ENCODE measurements at places on chromosomes 6 and 20. TPM values are rescaled to one million over a fixed set of nuclear protein-coding genes. Genes with fewer than 3 reads are reported as not detected.

DNA sequence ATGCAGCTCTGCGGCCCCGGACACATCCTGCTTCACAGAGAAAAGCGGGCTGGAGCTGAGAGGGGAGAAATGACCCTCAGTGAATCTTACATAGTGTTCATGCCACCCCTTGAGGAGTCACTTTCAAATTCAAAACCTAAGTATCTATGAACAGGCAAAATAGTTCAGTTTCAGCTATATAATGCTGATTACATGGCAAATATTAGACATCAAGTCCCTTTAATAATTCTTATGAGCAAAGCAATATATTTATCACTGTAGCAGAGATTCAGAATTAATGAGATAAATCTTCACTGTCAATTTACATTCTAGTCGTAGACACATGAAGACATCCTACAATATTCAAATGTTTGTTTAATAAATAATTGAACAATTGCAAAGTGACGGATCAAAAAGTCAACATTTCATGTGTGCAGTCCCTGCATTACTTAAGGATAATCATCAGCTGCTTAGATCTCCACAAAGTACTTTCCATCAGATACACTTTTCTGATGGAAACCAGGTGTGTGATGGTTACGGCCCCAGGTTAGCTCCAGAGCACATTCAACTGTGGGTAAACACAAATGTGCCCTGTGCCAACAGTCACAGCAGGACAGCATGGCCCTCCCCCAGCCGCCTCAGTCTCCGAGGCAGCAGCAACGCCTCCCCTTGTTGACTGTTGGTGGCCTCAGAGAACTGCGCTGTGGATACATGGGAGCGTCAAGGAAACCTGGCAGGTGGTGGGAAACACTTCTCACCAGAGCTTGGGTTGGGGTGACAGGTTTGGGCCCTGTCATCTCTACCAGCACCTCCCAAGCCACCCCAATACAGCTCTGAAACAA, 787 bp upstream of the PRR18 start:
- peak overlapping the region; percentile 49 for H3K4me3 ChIP-seq
- no peak for DNase-seq
- H3K4me1 ChIP-seq, result peaks cover 5% of the 10 kb centered on the region
- peaks cover 40% of the 10 kb centered on the region for H3K27me3 ChIP-seq
- no peaks in the 10 kb centered on the region for H3K36me3 ChIP-seq

The KCNB1 gene
- not detected for total RNA-seq

The MOXD1 gene
- not detected for total RNA-seq

GRCh38 chr6:36722879-36723278, 25.3 kb downstream of the RAB44 start:
- H3K36me3 ChIP-seq, result no peaks in the 10 kb centered on the region
- peaks cover 27% of the 10 kb centered on the region for H3K4me1 ChIP-seq
- H3K27me3 ChIP-seq, result no peaks in the 10 kb centered on the region
- DNase-seq, result no peak
- H3K4me3 ChIP-seq, result no peak overlapping the region
- H3K27ac ChIP-seq, result no peak overlapping the region

- no peak overlapping the region for H3K4me3 ChIP-seq
- peaks cover 30% of the 10 kb centered on the region for H3K27me3 ChIP-seq
- peaks cover 29% of the 10 kb centered on the region for H3K4me1 ChIP-seq
These were observed 2.0 kb downstream of the MUC21 start for GRCh38 chr6:30985490-30985889.

DNA sequence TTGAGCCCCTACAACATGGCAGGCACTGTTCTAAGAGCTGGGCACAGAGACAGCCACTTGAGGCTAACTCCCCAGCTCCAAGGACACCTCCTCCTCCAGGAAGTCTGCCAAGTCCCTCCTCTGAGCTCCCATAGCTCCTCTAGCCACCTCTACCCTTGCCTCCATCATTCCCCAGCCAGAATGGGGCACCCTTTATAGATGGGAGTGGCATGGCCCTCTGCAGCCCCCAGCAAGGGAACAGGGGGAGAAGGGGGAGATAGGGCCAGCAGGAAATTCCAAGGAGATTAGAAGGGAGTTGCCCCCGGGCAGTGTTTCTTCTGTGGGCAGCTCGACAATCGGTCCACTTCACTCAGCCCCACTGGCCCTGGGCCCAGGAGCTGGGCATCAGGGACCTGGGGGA, 19.7 kb upstream of the TLDC2 start:
- no peaks in the 10 kb centered on the region for H3K27me3 ChIP-seq
- no peak overlapping the region for H3K4me3 ChIP-seq
- no peak for DNase-seq
- no peaks in the 10 kb centered on the region for H3K36me3 ChIP-seq
- no peak overlapping the region for H3K27ac ChIP-seq

DNA sequence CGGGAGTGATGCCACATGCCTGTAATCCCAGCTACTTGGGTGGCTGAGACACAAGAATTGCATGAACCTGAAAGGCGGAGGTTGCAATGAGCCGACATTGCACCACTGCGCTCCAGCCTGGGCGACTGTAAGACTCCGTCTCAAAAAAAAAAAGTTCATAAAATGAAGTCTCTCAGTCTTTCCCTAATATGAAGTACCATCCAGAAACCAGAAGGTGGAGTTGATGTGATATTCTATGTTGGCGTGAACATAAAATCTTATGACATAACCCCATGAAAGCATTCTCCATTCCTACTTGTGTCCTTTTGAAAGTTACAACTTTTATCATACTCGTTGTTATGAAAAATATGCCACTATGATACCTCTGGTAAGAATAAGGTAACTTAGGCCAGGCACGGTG, 5.7 kb downstream of the SOD2 start:
- no peaks in the 10 kb centered on the region for H3K27me3 ChIP-seq
- H3K4me1 ChIP-seq, result peaks cover 57% of the 10 kb centered on the region
- H3K27ac ChIP-seq, result no peak overlapping the region
- no peak overlapping the region for H3K4me3 ChIP-seq

DNA sequence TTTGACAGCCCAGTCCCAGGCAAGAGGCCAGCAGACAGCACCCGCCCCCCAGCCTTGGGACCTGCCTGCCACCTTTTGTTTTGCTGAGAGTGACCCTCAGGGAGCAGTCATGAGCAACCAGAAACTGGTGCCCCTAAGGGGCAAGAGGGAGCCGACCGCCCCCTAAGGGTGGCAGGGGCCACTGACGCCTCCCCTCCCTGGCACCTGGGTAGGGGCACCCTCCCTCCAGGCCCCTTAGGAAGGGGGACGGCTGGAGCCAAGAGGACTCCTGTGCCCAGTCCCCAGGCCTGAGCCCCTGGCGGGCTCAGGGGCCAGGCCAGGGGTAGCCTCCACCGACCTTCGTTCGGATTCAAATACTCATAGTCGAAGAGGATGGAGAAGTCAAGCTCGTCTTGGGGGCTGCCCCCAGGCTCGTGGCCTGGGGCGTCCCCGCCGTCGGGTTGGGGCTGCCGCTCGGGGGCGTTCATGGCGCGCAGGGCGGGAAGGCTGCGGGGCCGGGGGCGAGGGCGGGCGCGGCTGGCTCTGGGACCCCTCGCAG, 417 bp downstream of the NFATC2 start:
- peak; percentile 78 for DNase-seq
- peaks cover 9% of the 10 kb centered on the region for H3K36me3 ChIP-seq
- H3K27me3 ChIP-seq, result peaks cover 22% of the 10 kb centered on the region
- H3K4me3 ChIP-seq, result peak overlapping the region; percentile 98

DNA sequence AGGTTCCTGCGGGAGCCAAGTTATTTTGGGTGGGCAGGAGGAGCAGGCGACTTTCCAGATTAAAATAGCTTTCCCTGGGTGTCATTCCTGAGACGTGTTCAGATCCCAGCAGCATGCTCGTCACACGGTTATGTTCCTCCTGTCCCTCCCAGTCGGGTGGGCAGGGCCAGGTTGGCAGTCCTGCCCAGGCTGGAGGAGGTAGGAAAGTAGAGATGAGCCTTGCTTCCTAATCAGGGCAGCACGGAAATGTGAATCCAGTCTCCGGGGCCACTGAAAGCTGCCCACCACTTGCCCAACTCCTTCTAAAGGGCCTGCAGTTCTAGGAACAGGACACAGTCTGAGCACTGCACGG, 137.0 kb downstream of the MRPL14 start:
- no peaks in the 10 kb centered on the region for H3K4me1 ChIP-seq
- H3K27ac ChIP-seq, result no peak overlapping the region
- H3K27me3 ChIP-seq, result no peaks in the 10 kb centered on the region
- no peaks in the 10 kb centered on the region for H3K36me3 ChIP-seq

The BEND3 gene
- total RNA-seq, result 2.4 TPM

The GPX5 gene
- not detected for total RNA-seq

The LPA gene
- total RNA-seq, result not detected

DNA sequence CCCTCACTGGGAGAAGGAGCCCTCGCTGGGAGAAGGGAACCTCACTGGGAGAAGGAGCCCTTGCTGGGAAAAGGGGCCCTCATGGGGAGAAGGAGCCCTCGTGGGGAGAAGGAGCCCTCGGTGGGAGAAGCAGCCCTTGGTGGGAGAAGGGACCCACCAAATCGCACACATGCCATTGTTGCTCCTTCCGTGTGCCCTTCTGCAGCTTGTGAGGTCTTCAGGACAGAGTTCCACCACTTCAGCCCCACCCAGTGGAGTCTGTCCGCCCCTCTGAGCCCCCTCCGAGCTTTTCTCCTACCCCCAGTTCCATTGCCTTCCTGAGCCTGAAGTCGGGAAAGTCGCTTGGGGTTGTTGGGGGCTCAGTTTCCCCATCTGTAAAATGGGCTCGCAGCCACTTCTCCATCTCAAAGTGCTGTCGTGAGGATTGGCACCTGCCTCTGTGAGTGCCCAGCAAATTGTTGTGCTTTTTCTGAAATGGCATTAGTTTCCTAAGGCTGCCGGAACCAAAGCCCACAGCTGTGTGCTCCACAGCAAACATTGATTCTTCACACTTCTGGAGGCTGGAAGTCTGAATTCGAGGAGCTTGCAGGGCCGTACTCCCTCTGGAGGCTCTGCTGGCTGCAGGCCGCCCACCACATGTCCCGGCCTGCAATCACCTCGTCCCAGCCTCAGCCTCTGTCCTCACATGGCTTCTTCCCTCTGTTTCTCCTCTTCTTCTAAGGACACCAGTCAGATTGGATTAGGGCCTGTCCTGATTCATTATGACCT, 124.7 kb upstream of the PMEPA1 start:
- H3K27me3 ChIP-seq, result no peaks in the 10 kb centered on the region
- H3K4me1 ChIP-seq, result no peaks in the 10 kb centered on the region
- no peak for DNase-seq
- no peak overlapping the region for H3K27ac ChIP-seq
- no peaks in the 10 kb centered on the region for H3K36me3 ChIP-seq

GRCh38 chr6:145734486-145735355, 599 bp downstream of the EPM2A start:
- peaks cover 27% of the 10 kb centered on the region for H3K4me1 ChIP-seq
- H3K27me3 ChIP-seq, result no peaks in the 10 kb centered on the region
- peak overlapping the region; percentile 94 for H3K4me3 ChIP-seq
- H3K36me3 ChIP-seq, result peaks cover 13% of the 10 kb centered on the region
- DNase-seq, result peak; percentile 71
- H3K27ac ChIP-seq, result peak overlapping the region; percentile 99

GRCh38 chr20:45489083-45489531, 19.6 kb downstream of the WFDC2 start:
- H3K4me3 ChIP-seq, result no peak overlapping the region
- no peak overlapping the region for H3K27ac ChIP-seq
- peaks cover 61% of the 10 kb centered on the region for H3K27me3 ChIP-seq
- H3K4me1 ChIP-seq, result no peaks in the 10 kb centered on the region

The SRMS gene
- total RNA-seq, result not detected

DNA sequence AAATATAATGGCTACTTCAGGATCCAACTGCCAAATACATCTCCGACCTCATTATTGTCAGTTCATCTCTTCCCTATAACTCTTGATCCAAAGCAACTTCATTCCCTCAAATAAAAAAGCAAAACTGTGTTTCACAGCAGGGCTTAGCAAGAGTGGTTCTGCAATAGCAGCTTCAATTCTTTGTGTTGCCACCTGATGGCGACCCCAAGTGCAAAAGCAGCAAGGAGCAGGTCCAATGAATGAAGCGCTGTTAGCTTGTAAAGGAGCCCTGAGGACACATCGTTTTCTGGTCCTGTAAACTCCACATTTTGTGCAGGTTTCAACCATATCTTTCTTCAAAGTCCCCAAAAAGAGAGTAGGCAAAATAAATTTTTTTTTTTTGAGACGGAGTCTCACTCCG, 19.6 kb downstream of the RTN4IP1 start:
- H3K4me1 ChIP-seq, result peaks cover 24% of the 10 kb centered on the region
- no peaks in the 10 kb centered on the region for H3K27me3 ChIP-seq
- peak; percentile 14 for DNase-seq
- H3K27ac ChIP-seq, result no peak overlapping the region

The TAAR1 gene
- not detected for total RNA-seq

DNA sequence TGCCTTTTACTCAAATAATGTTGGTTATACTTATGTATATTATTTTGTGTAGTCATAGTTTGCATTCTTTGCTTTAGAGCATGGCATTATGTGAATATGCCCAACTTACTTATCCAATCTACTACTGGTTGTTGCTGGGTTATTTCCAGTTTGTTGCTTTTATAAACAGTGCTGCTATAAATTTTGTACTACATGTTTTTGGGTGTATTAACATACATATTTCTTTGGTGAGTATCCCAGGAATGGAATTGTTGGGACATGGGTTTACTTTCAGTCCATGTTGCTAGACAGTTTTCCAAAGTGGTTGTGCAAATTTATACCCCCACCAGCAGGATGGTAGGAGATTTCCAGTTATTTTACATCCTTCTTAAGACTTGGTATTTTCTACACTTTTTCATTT, 157.1 kb upstream of the THEMIS start:
- DNase-seq, result no peak
- H3K4me3 ChIP-seq, result no peak overlapping the region
- no peak overlapping the region for H3K27ac ChIP-seq
- H3K4me1 ChIP-seq, result no peaks in the 10 kb centered on the region
- H3K36me3 ChIP-seq, result no peaks in the 10 kb centered on the region

- no peaks in the 10 kb centered on the region for H3K27me3 ChIP-seq
- DNase-seq, result no peak
- H3K27ac ChIP-seq, result no peak overlapping the region
- no peak overlapping the region for H3K4me3 ChIP-seq
These were observed 7.5 kb downstream of the ATG5 start for GRCh38 chr6:106318061-106318460.

GRCh38 chr6:127119102-127120022, 891 bp downstream of the RSPO3 start:
- H3K27ac ChIP-seq, result no peak overlapping the region
- peak; percentile 16 for DNase-seq
- peak overlapping the region; percentile 92 for H3K4me3 ChIP-seq
- H3K36me3 ChIP-seq, result no peaks in the 10 kb centered on the region

- DNase-seq, result no peak
- no peak overlapping the region for H3K27ac ChIP-seq
- peaks cover 57% of the 10 kb centered on the region for H3K27me3 ChIP-seq
These were observed 15.0 kb upstream of the ABHD16B start for GRCh38 chr20:63846128-63846771.

GRCh38 chr6:2531426-2532215, 219.1 kb downstream of the MYLK4 start:
- no peak overlapping the region for H3K27ac ChIP-seq
- peaks cover 86% of the 10 kb centered on the region for H3K27me3 ChIP-seq
- no peak for DNase-seq
- H3K36me3 ChIP-seq, result no peaks in the 10 kb centered on the region
- peaks cover 11% of the 10 kb centered on the region for H3K4me1 ChIP-seq

GRCh38 chr20:50169329-50169823, 15.9 kb upstream of the PEDS1 start:
- H3K4me1 ChIP-seq, result peaks cover 22% of the 10 kb centered on the region
- H3K36me3 ChIP-seq, result no peaks in the 10 kb centered on the region
- peaks cover 16% of the 10 kb centered on the region for H3K27me3 ChIP-seq
- DNase-seq, result peak; percentile 84

The MUCL3 gene
- not detected for total RNA-seq

- H3K27ac ChIP-seq, result peak overlapping the region; percentile 25
- DNase-seq, result no peak
- no peaks in the 10 kb centered on the region for H3K27me3 ChIP-seq
- peaks cover 24% of the 10 kb centered on the region for H3K4me1 ChIP-seq
- H3K4me3 ChIP-seq, result no peak overlapping the region
- H3K36me3 ChIP-seq, result peaks cover 2% of the 10 kb centered on the region
These were observed 8.4 kb downstream of the ENTPD6 start for GRCh38 chr20:25203871-25204320.

Measured in activated T-cell treated with anti-CD3 and anti-CD28 coated beads, Interleukin-2, amount 50 U/mL, for 72 hours (primary cell).